ENCODE measurements at places on chromosomes 7 and 10.

DNA sequence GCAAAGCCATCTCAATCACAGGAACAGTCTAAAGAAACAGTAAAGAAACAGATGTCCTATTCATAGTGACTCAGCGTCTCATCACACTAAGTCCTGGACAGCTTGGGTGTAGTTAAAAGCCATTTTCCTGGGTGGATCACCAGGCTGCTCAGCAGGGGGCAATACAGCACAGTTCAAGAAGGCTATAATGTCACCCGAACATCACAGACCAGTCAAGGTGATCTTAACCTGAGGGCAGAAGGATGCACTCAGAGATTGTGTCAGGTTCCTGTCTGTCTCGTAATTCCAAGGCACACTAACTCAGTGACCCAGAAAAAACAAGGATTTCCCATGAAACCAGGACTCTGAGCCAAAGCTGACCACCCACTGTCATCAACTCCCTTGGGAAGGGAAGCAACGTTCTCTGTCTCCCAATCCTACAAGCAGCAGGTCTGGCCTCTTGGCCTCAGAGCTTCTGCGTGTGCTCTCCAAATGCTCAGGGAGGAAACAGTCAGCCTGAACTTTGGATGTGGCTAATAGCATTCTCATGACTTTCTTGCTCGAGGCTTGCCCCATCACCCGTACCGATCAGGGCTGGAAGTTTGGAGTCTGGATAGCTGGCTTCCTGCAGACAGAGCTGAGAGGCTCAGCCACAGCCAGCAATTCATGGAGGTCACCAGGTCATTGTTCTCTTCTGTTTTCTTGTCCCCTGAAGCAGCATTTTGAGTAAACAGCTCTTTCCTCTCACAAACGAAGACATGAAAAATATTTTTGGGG lies 90.4 kb upstream of the FAM171A1 start:
- no peak for DNase-seq

DNA sequence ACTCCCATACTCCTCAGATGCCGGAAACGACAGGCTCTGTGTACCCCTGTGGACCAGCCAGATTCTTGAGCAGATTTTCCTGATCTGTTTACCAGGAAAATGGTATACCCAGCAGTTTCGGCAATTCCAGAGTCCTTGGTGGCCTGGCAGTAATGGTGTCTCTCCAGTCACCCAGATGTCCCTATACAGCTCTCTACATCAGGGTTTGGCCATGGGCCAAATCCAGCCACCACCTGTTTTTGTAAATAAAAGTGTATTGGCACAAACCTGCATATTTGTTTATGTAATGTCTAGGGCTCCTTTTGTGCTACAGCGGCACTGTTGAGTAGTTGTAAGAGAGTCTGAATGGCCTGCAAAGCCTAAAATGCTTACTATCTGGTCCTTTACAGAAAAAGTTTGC lies 491.3 kb downstream of the RPS24 start:
- no peak for DNase-seq

GRCh38 chr7:631291-631711 lies 95.2 kb upstream of the DNAAF5 start:
- no peak for DNase-seq

DNA sequence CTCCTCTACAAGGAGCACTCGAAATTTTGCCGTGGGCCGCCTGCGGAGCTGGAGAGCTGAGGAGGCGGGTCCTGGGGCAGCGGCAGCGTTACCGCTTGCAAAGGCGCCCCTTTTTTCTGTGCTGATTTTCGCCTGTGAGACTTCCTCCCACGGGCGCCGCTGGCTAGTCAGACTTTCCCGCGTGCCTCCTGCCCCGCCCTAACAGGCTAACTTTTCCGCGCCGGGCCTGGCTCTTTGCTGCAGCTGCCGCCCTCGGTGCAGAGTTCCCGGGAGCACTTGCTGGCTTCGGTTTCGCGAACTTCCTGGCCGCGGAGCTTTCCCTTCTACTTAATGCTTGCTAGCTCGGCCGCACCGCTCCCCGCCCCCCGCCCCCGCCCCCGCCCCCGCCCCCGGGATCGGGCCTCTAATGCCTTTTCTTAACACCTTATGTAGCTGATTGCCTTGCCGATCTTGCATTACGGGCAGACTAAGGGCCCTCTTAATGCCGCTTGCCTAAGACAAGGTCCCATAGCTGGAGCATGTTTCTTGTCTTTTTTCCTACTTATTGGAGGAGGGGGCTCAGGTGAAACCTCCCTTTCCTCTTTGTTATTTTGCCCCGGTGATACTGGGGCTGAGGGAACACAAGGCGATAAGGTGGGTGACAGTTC lies 37.9 kb upstream of the RASGEF1A start:
- DNase-seq = no peak

DNA sequence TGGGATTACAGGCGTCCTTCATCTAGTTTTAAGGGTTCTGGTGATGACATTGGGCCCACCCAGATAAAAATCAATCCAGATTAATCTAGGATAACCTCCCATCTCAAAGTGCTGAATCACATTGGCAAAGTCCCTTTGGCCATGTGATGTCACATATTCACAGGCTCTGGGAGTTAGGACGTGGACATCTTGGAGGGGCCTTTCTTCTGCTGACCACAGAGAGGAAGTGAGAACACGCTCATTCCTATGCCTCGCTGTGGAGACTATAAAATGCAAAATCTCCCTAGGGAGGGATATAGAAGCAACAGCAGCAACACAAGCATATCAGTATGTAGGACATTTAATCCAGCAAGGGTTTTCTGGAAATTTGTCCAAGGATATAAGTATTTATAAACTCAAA lies 266.0 kb upstream of the PITRM1 start:
- DNase-seq = no peak

- no peak for DNase-seq
Measured at GRCh38 chr7:122352454-122352853, 47.9 kb upstream of the FEZF1 start.

DNA sequence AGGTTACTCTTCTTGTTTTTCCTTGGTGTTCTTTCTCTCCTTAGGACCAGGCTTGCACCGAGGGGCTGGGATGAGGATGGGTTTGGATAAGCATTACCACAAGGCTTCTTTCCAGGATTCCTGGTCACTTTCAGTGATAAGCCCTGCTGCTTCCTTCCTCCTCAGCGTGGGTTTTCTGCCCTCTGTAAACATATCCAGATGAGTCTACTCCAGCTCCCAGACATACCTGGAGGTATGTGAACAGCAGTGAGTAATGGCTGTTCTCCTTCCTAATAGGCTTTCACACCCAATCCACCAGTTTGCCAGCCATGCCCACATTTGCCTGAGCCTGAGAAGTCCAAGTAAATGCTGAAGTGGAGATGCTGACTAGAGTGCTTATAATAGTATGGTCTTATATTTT lies 229.8 kb upstream of the YAE1 start:
- no peak for DNase-seq

DNA sequence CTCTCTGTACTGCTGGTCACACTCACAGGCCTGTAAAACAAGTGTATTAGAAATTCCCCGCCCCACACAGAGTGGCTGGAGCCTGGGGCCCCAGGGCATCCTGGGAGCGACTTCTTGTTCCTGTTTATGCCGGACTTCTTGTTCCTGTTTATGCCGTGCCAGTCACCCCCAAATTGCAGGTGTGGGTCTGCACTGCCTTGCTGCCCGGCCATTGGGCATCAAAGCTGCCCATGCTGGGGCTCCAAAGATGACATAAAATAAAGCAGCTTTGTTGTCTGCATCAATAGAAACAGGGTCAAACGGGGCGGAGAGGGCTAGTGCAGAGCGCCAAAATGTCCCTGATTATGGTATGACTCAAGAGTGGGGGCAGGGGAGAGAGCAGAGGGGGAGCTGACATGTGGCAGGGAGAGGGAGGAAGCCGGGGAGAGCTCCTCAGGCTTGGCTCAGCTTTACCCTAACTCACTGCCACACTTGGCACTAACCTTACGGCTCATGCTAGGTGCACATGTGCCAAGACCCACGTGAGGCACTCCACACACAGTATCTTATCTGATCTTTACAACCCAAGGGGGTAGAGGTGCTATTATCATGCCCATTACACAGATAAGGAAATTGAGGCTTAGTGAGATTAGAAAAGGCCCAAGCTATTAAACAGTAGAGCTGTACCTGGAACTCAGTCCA lies 98.4 kb downstream of the PIP4K2A start:
- no peak for DNase-seq

GRCh38 chr7:80611353-80611752 lies 27.1 kb upstream of the CD36 start:
- DNase-seq = no peak

- no peak for DNase-seq
Measured at GRCh38 chr7:113664867-113665266, 253.9 kb downstream of the PPP1R3A start.

GRCh38 chr7:149248777-149249176 lies 9.3 kb downstream of the ZNF212 start:
- DNase-seq = no peak

GRCh38 chr7:28643188-28643569 lies 230.9 kb downstream of the CREB5 start:
- no peak for DNase-seq

DNA sequence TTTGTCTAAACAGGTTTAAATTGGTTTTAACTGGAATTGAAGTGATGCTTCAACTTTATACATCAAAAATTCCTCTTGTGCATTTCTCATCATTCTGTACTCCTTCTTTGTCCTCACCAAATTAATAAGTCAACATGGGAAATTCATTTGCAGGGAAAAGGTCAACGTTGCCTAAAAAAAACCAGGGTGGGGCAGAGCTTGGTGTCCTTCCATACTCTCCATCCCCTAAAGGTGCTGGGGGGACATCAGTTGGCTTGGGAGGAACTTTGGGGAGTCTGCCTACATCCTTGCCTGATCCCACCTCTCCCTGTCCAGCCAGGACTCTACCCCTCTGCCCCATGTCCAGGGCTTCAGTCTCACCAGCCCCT lies 34.1 kb upstream of the SLC26A3 start:
- DNase-seq = no peak

DNA sequence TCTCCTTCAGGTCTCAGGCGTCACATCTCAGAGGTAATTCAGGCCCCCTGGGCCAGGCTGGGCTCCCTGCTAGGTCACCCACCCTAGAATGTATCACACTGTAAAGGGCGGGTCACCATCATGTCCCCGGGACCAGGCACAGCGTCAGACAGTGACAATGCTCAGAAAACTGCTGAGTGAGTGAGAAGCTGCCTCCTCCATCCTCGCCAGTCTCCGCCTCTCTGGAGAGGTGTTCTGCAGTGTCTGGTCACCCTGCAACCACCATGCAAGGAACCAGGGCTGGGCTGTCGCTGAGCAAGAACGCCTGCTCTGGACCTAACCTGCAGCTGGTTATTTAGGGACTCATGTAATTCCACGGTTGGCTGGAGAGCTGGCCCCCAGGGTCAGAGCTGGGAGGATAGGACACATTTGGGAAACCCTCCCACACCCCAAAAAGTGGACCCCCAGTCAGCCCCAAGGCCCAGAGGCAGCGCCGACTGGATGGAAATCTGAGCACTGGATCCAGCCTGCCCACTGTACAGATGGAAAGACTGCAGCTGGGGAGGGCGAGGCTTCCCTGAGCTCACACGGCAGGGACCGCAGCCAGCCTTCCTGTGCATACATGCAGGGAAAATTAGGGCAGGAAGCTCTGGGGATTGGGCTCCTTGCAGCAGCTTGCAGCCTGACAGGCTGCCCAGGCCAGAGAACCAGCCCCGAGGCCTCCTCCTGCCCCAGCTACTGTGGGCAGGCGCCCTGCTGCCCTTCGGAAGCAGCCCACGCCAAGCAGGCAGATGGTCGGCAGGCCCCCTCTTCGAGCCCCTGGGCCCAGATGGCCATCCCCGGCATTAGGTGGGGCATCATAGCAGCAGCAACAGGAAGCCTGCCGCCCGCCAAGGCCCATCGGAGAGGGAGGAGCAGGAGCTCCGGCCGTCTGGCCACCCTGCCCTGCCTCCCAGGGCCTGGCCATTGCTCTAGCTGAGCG lies 105.4 kb upstream of the ZMIZ1 start:
- DNase-seq = no peak

GRCh38 chr10:84029840-84030239 lies 109.5 kb upstream of the GHITM start:
- no peak for DNase-seq

- DNase-seq = no peak
Measured at GRCh38 chr10:109205929-109206585, 717.3 kb downstream of the XPNPEP1 start.

DNA sequence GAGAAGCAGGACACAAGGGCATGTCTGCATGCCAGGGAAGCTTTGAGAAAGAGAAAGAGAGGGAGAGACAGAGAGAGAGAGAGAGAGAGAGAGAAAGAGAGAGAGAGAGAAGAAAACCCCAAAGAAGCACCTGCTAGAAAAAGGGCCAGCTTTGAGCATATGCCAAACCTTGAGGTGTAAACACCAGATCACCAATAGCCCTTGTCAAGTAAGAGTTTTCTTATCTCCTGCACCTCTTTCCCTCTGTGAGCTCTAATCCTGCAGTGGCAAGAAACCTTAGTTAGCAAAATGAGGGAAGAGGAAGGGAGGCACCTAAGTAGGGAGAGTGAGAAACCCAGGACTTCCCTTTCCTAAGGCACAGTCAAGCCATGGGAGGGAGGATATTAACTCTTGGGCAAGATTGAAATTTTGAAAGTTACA lies 11.3 kb upstream of the TRDMT1 start:
- no peak for DNase-seq

- no peak for DNase-seq
Measured at GRCh38 chr10:15346440-15347141, 24.5 kb downstream of the FAM171A1 start.

- no peak for DNase-seq
Measured at GRCh38 chr7:121083790-121084251, 95.3 kb downstream of the CPED1 start.

DNA sequence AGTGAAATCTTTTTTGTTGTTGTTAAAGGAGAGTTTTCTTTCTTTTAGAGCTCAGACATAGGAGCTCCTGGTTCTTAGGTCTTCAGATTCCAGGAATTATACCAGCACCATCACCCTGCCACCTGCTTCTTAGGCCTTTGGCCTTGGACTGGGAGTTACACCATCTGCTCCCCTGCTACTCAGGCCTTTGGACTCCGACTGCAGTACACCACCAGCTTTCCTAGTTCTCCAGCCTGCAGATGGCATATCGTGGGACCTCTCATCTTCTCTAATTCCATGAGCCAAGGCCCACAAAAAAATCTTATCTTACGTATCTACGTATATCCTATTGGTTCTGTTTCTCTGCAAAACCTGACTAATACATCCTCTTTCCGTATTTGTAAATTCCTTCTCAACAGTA lies 5.1 kb upstream of the TACC2 start:
- DNase-seq = no peak

DNA sequence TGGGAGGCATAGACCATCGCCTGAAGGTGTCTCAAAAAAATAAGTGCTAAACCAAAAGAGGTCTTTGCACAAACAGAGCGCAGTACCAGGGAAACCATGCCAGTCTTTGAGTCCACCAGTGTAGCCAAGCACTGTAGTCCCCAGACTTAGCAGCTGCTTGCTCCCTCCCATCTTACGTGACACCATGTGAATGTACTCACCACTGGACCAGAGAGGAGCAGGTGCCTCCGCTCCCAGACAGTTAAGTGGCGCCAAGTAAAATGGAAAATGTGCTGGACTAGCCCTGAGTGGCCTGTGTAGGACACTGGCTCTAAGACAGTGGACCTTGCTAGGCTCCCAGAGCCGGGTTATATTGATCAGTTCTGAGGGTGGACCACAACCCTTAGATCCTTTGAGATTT lies 47.7 kb upstream of the PLEKHA1 start:
- no peak for DNase-seq
